ENCODE measurements at places on chromosomes 16 and 17.

GRCh38 chr16:8194794-8195193 is 395.5 kb downstream of the TMEM114 start:
- DNase-seq, result no peak

DNA sequence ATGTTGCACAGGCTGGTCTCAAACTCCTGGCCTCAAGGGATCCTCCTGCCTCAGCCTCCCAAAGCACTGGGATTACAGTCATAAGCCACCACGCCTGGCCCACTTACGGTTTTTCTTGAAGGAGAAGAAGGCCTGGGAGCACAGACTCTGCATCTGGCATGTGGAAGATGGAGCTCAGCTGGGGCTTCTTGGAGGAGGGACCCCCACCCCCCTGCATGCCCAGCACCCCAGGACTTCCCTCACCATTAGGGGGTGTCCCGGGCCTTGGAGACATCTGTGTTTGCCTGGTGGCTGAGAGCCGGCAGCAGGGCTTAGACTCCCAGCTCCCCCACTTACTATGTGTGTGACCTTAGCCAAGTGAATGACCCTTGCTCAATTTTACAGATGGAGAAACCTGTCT is 204.7 kb downstream of the ZNF423 start:
- no peak for DNase-seq

GRCh38 chr16:72910381-72910780 is 137.5 kb downstream of the ZFHX3 start:
- DNase-seq, result no peak

GRCh38 chr17:50303051-50303450 is 28.8 kb downstream of the TMEM92 start:
- no peak for DNase-seq

GRCh38 chr17:31548709-31549108 is 157.2 kb downstream of the RAB11FIP4 start:
- DNase-seq, result no peak

DNA sequence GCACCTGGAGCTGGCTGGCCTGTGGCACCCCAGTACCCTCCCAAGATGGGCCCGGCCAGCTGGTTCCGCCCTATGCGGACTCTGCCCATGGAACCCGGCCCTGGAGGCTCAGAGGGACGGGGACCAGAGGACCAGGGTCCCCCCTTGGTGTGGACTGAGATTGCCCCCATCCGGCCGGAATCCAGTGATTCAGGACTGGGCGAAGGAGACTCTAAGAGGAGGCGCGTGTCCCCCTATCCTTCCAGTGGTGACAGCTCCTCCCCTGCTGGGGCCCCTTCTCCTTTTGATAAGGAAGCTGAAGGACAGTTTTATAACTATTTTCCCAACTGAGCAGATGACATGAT is 12.0 kb downstream of the TBX21 start:
- DNase-seq, result no peak

DNA sequence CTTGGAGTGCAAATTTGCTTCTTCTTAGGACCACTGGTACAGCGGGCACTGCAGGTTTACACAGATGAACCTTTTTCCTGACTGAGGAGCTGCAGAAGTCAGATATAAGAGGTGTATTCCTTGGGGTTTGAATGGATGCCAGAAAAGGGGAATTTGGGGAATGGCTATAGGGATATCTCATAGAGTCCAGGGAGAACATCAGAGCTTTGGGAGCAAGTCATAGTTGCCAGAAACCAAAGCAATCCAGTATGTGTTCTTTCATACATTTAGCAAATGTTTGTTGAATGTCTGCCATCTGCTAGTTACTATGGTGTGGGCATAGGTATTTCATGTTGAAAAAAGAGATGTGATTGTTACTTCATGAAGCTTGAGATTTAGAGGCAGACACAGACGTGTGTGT is 46.8 kb downstream of the MAP2K4 start:
- no peak for DNase-seq

GRCh38 chr16:27400751-27401620 is 988 bp upstream of the IL21R start:
- peak; percentile 62 for DNase-seq

- DNase-seq, result no peak
Observed at GRCh38 chr16:71584543-71585317, 7.8 kb upstream of the TAT start.

DNA sequence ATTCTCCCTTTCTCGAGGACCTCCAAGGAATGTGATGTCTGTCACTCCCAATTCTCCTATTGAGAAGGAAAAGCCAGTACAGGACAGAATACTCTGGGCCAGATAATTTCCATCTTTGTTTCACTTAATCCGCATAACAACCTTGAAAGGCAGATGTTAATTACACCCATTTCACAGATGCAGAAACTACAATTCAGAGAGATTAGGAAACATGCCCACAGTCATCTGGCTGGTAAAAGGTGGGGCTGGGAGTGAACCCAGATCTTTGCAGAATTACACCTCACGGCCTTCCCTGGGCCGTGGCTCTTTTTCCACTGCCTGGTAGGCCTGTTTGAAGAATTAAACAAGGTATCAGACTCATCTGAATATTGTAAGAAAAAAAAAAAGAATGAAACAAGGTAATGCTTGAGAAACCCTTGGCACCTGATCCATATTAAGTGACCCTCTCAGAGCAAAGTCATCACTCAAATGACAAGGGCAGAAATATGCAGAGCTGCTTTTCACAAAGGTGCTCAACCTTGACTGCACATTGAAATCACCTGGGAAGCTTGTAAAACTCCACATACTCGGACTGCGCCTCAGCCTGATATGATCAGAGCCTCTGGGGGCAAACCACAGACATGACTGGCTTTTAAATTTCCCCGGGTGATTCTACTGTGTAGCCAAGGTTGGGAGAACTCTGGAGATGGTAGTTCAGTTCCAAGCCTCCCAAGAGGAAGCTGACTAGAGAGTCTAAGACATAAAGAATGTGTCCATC is 16.6 kb upstream of the G6PC1 start:
- no peak for DNase-seq

DNA sequence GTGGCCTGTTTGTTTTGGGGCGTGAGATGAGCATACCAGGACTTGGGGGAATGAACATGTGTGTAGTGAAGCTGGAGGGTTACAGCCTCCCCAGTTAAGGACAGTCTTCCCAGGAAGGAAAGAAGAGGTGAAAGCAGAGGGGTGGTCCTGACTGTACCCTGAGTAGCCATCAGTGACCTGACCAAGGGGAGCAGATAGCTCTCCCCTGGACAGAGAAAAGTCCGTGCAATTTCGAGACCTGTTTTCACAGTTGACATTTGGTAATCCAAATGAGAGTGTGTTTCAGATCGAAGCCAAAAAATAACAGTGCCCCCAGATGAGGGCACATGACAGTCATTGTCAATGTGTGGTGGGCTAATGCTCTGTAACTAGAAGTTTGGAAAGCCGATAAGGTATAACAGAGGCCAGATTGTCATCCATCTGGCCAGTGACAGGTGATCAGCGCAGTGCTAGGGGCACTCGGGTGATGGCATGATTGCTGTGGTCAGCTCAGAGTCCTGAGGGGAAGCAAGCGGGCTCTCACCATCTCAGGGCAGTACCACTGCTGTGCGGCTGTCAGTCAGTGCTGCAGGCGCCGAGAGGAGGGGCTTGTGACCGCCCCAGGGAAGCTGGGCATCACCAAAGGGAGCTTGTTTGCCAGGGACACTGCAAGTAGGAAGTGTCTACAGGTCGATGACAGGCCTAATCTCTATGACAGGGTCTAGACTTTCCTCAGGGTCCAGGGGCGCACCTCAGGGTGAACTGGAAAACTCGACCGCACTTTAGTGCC is 1.1 kb upstream of the NME2 start:
- no peak for DNase-seq

GRCh38 chr17:72110231-72110941 is 10.4 kb upstream of the SOX9 start:
- DNase-seq, result peak; percentile 12

GRCh38 chr16:18969855-18970240 is 13.9 kb upstream of the TMC7 start:
- no peak for DNase-seq

- no peak for DNase-seq
Observed at GRCh38 chr17:17565471-17566339, 25.8 kb downstream of the PEMT start.

DNA sequence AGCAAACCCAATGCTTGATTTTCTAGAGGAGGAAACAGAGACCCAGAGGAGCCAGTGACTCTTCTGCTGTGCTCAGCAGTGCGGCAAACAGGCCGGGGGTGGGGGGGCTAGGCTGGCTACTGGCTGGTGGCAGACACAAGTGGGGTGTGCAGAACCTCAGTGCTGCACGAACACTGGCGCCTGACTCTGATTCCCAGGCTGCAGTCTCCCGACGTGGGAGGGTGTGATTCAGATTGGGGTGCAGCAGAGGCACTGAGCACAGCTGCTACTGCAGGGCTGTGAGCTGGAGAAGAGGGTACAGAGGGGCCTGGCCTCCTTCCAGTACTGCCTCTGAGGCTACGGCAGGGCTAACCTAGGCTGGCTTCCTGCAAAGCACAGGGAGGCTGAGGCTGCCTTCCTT is 8.1 kb downstream of the RPL19 start:
- no peak for DNase-seq

GRCh38 chr16:12439399-12440227 is 364.1 kb downstream of the CPPED1 start:
- no peak for DNase-seq

DNA sequence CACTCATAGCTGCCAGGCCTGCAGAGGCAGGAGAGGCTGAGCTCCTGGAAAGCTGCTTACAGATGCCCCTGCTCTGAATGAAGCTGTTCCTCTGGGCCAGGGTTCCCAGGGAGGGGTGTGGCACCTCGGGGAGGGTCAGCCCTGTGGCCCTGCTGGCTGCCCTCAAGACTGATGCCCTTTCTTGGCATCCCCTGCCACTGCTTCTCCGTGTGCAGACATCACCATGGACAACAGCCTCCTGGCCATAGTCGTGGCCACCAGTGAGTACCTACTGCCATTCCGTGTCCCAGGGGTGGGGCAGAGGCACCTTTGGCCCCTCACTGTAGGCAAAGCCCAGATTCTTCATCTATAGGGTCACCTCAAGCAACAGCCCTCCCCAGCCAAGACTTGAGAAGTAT is 8.9 kb downstream of the MRPL27 start:
- no peak for DNase-seq
